ENCODE measurements at places on chromosomes 12 and 14.

DNA sequence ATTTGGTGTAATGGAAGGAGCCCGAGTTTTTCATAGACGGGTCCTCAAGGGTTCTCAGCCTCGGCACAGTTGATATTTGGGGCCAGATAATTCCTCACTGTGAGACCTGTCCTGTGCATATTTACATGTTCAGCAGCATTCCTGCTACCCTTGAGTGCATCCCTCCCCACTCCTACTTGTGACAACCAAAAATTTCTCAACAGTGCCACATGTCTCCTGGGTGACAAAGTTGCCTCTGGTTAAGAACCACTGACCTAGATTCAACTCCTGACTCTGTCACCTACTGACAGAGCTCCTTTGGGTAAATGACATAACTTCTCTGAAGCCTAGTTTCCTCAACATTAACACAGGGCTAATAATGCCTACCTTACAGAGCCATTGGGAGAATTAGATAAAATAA lies 60.4 kb downstream of the TTC9 start:
- no peak for DNase-seq

DNA sequence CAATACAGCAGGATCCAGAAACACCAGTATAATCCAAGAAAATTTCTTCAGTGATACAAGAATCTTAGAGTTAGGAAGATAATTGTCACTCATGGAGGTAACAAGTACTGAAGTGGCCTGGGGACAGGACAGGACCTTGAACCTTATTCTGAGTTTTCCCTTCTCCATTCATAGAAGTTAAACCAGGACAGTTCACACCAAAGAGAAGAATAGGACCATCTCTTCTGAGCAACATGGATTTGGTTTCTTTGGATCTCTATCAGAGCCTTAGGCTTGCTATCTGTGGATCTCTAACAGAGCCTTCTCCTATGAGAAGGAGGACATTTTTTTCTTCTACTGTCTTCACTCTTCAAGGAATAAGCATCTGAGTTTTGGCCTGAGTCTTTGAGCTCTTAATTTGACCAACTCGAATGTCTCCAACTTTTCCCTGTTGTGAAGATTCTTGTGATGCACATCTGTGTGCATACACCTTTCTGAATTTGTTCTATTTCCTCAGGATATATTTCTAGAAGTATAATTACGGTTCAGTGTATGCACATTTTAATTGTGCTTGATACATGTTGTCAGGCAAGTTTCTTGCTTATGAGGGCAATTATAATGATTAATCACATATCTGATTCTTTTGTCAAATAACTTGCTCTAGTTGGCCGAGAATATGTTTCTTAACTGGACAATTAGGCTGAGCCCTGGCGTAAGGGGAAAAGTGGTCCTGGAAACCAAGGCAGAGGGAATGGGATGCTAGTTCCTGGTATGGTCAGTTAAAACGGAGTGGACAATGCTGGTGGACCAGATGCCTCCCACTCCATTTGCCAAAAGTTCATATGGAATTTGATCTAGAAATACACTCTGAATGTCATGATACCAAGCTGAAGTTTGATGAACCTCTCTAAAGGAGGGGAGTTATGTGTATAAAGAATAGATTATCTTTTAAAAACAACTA lies 6.6 kb downstream of the KRT6A start:
- DNase-seq, result no peak

- DNase-seq, result no peak
These were observed 312.4 kb upstream of the PRKD1 start for GRCh38 chr14:30240018-30240417.

- DNase-seq, result peak; percentile 92
These were observed 1.4 kb upstream of the FOS start for GRCh38 chr14:75277008-75277814.

DNA sequence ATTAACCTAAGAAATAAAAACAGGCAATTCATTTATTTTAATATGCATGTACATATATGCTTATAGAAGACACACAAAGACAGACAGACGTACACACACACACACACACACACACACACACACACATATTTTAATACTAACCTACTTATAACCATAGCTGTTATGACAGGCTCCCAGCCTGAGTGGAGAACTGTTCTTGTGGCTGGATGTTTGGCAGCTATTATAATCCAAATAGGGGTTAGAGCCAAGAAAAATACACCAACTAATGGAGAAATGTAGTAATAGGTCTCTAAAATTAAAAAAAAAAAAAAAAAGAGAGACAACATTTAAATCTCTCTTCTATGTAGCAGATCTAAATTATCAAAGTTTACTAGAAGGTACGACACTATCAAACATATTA lies 91.8 kb downstream of the SLC41A2 start:
- DNase-seq, result peak; percentile 30

DNA sequence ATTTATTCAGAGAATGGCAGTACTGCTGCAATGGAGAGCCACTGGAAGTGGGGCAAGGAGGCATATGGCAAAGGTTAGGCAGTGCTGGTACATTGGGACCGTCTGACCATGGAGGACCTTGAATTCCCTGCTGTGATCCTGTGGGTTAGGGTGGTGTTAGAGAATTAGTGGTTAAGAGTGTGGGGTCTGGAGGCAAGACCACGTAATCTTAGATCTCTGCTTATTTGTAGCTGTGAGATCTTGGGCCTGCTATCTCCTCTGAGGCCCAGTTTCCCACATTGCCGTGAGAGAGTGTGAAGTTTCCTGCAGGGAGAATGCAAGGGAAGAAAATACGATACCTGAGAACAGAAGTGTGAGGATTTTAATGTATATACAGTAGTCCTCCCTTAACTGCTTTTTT lies 147.7 kb downstream of the ERC1 start:
- DNase-seq, result no peak

DNA sequence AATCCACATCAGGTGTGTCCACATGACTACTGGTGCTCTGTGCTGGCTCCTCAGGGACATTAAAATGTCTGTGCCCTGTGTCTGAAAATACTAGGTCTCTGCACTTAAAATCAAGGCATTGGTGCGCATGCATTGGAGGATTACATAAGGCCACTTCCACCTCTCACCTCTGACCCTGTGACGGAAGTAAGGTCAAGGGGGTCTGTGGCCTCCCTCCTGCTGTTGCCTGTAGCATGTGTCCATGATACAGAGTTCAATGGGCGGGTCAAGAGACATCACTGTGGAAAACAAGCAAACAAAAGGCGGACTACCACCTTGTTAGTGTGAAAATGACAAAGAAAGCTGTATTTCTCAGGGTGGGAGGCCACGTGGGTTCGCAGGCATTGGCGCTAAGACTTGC lies 208.6 kb upstream of the PWP1 start:
- no peak for DNase-seq

DNA sequence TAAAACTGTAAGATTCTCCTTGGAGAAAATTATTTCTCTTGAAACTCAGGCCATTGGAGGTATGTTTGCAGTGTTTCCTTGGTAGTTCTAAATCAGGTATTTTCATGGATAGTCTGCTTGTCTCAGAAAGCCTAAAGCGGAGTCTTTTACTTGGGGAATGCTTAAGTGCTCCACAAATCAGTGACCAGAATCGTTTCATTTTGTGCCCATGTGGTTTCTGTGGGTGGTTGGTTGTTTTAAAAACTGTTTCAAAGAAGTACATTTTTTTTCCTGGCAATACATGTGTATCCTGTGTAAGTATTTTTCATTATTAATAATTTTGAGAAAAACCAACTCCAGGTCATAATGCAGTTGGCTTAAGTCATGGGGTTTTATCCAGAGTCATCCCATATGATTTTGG lies 33.6 kb downstream of the CCDC91 start:
- no peak for DNase-seq

DNA sequence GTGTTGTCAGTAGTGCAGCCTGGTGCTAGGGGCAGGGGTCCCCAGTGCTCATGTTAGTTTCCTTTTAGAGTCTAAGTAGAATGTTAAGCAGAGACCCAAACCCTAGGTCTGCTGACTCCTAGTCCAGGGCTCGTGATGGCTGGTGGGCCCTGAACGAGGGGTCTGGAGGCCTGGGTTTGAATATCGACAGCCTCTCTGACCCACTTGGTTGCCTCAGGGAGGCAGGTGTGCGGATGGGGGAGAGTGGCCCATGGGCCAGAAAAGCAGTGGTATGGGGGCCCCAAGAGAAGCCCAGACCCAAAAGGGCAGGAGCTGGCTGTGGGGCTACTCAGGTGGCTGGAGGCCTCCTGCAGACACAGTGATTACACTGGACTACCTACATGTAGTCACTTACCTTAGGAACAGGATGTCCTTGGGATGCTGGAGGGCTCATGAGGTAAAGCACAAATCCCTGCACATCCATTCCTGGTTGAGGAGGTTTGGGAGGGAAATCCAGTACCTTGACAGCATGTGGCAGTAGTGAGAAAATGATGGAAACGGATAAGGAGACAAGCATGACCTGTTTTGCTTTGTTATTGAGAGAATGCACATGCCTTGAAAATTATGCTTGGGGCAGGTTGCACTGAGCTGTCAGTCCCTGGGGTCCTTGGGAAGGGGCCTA lies 1.7 kb upstream of the SLC25A29 start:
- DNase-seq, result no peak

GRCh38 chr12:109228664-109229063 lies 80.4 kb downstream of the FOXN4 start:
- DNase-seq, result no peak

DNA sequence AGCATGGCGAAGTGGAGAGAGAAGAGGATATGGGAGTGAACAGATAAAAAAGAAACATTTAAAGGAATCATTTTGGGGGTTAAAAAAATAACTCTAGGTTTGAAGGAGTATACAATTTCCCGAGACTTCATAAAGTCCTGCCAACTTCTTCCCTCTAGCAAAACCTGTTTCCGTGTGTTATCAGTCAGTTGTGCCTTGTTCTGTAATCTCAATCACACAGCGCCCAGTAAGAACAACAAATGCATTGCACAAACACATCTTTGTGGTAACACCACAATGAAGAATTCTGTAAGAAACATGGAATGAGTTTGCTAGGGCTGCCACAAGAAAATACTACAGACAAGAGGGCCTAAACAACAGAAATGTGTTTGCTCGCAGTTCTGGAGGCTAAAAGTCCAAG lies 144.7 kb upstream of the FUT8 start:
- no peak for DNase-seq

DNA sequence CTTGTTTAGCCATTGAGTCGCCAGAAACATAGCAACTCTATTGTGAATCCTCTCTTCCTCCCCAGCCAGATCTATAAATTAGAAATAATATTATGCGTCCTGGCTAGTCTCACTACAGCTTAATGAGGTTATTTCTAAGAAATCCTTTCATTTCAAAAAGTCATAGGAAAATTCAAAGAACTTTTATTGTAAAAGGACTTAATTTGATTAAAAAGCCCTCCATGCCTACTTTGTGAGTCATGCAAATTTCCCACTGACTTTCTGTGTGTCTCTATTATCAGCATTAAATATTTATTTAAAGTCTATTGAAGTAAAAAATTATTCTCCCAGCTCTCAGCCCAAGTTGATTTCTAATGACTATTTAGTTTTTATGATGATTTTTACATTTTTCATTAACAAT lies 160.7 kb downstream of the PHLDA1 start:
- peak; percentile 40 for DNase-seq

DNA sequence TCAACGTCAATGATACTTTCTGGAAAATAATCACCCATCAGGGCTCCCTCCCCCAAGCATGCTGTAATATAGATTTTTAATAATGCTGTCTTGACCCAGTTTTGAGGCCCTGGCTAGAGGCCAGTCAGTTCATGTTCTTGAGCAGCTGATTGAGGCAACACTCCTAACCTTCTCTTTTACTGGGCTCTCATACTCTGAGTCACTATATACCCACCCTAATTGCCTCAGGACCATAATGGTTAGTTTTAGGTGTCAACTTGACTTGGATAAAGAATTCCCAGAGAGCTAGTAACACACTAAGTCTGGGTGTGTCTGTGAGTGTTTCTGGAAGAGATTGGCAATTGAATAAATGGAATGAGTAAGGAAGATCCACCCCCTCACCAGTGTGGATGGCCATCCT lies 527.0 kb upstream of the ATP2B1 start:
- no peak for DNase-seq

DNA sequence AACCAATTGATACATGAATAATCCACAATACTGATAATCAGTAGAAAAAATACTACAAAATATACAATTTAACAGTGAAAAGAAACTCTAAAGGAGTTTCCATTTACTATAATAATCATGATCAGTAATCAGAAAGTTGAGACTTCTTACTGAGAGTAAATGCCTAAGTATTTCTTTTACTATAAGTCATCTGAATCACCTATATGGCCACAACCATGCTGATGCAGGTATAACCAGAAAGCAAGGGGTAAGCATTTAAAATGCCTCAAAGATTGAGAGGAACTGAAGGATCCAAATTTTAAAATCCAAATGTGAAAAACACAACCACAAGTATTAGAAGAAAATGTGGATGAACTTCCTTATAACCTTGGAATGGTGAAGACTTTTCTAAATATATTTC lies 23.4 kb downstream of the CDK17 start:
- DNase-seq, result no peak

GRCh38 chr14:100590726-100591452 lies 3.7 kb upstream of the BEGAIN start:
- DNase-seq, result no peak

GRCh38 chr14:50366115-50366514 lies 30.6 kb downstream of the CDKL1 start:
- DNase-seq, result no peak

DNA sequence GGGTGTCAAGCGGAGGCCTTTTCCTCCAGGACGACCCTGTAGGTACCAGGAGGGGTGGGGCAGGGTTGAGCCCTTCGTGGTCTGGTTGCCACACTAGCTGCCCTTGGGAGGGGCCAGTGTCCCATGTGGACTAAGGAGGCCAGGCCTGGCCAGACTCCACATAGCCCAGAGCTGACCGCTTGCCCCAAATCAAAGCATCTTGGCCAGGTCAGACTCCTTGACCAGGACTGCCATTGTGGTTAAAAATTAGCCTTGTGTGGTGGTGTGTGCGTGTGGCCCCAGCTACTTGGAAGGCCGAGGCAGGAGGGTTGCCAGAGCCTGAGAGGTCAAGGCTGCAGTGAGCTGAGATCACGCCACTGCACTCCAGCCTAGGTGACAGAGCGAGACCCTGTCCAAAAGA lies 24.8 kb downstream of the ALDH2 start:
- no peak for DNase-seq

DNA sequence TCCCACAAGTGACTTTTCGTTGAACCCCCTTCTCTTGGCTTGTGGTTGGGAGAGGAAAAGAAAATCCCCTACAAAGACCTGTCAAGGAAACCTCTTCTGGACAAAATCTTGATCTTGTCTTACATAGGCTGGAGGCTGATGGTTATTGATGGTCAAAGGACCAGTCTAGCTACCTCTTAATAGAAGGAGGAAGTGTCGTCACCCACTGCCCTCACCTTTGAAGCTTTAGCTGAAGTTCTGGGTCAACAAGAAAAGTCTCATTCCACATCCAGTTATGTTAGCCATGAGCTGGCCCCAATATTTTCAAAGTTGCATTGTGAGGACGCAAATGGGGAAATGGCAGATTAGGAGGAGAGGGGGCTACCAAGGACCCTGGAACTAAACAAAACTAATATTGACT lies 6.2 kb upstream of the KSR2 start:
- DNase-seq, result no peak
